ENCODE measurements at places on chromosomes 12 and 14.

- no peak for DNase-seq
Measured at GRCh38 chr14:23008831-23009230, 1.1 kb downstream of the C14orf93 start.

DNA sequence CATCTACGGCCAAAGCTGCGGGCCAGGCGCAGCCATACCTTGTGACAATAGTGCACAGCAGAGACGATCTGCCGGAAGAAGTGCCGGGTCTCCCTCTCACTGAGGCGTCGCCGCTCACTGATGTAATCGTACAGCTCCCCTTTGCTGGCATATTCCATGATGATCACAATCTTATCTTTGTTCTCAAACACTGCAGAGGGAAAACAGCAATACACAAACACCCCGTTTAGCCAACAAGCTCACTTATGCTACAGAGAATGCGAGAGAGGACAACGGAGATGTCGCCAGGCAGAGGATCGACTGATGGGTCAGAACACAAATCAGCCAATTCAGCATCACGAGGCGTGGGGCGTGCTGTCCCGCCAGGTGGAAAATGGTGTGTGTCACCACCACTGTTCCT is 52.1 kb downstream of the NUAK1 start:
- no peak for DNase-seq

- no peak for DNase-seq
Measured at GRCh38 chr12:58487255-58487654, 433.0 kb downstream of the LRIG3 start.

DNA sequence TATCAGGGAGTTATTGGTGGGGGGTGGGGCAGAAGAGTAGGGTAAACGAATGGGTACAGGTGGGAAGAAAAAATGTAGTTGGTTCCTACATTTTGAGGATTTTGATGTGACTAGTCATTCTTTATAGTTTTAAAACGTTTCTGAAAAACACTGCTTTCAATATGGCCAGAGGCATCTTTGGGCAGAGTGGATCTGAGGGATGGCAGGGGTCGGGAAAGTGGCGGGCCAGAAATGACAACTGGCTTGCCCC is 527 bp upstream of the ATP23 start:
- DNase-seq: no peak

GRCh38 chr12:22684140-22685118 is 59.5 kb downstream of the ETNK1 start:
- DNase-seq: no peak

DNA sequence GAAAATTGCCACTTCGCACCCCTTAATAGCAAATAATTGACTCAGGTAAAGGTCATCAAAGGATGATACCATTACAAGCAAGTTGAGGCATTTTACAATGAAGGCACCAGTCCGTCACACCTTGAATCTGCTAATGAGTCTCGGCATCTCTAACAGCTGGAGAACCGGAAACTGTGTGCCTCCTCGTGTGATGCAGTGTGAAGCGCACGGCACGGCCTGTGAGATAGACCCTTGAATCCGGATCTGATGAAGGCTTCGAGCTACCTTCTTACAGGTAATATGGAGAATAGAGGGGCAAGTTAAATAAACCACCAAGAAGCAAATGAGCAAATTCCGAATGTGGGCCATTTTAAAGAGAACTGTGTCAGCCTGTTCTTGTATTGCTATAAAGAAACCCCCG is 19.8 kb upstream of the TUBA1A start:
- no peak for DNase-seq

DNA sequence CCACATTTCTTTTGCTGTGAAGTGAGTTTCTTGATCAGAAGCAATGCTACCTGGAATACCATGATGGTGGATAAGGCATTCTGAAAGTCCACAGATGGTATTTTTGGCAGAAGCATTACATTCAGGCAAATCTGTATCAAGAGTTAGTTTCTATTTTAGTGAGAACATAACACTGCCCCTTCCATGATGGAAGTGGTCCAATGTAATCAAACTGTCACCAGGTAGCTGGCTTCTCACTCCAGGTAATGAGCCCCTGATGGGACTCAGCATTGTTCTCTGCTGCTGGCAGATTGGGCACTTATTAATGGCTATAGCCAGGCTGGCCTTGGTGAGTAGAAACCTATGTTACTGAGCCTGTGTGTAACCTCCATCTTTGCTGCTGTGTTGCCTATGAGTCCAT is 80.7 kb downstream of the KCNA5 start:
- no peak for DNase-seq

- DNase-seq: no peak
Measured at GRCh38 chr14:54117924-54118323, 161.3 kb upstream of the BMP4 start.

DNA sequence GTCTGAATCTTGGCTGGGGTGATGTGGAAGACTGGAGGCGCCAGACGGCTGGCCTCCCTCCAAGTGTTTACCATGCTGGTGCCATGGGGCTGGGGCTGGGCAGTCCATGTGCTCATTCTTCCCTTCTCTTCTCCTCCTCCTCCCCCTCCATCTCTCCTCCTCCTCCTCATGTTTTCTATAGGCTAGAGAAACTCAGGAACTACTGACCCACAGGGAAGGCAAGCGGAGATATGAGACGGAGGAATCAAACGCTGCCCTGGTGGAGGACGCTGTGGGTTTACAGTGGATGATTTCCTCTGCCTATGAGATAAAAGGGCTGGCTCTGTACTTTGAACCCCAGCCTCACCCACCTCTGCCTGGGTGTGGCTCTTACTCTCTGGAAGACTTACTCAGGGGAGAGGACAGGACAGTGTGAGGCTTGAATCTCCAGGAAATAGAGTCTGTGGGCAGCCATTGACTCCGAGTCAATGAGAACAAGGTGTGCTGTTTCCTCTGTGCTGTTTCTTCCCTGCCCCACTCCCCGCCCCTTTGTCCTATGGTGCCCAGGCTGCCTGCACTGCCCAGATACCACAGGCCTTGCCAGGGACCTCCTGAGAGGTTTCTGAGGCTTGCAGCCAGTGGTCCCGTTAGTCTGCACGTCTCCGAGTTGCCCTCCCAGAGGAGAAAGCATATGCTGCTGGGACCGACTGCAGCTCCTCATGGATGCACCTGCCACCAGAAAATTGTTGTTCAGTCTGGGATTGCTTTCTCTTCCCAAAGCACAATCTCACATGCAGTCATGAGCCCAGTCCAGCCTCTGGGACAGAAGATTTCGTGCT is 132.6 kb upstream of the ARHGAP5 start:
- no peak for DNase-seq

GRCh38 chr14:20971705-20972021 is 16.4 kb downstream of the RNASE2 start:
- DNase-seq: no peak
